ENCODE measurements at places on chromosomes 6 and 20.

DNA sequence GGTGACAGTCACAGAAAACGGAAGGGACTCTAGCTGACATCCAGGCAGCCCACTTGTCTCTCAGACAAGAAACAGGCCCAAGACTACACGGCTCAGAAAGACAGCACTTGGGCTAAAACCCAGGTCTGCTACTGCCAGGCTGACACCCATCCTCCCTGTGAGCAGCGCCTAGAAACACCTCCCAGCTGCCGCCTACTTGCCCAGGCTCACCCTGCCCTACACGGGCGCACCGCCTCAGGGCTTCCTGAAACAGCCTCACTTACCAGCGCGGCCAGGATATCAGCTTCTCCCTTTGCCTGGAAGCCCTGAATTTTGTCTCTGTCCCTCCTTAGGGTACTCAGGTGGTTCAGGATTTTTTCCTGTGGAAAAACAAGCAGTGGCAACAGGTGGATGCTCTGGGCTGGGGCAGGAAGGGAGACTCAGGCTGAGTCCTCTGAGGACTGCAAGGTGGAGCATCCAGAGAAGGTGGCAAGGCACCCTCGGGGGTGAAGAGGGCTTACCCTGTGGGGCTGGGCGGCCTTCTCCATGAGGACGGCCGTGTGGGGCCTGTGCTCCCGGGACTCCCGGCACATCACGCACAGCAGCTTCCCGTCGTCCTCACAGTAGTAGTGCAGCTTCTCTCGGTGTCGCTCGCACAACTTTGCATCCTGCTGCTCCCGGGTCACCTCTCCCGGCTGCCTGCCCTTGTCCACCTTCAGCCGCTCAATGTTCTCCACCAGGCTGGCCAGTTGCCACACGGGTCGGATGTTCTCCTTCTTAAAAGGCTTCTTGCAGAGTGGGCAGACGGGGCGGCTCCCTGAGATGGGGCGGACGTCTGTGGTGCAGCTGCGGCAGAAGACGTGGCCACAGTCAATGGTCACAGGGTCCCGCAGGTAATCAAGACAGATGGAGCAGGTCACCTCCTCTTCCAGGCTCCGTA is 14.8 kb downstream of the TRIM26 start:
- DNase-seq = no peak

DNA sequence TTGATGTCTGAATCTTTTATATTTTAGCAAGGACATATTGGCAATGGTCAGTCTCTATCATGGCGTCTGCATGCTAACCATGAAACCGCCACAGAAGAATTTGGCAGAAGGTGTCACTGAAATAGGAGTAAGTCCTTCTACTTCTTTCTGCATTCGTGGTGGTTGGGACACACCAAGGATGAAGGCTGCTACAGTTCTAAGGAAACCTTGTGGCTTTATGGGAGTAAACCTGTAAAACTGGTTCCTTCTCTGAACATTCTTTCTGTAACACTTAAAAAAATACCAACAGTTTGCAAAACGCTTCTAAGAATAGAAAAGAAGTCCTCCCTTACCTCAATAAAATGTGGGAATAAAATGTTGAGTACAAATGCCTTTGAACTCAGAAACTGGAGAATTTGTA is 195.3 kb downstream of the SLC24A3 start:
- no peak for DNase-seq

GRCh38 chr6:128111096-128111495 is 210.2 kb upstream of the THEMIS start:
- DNase-seq = no peak

DNA sequence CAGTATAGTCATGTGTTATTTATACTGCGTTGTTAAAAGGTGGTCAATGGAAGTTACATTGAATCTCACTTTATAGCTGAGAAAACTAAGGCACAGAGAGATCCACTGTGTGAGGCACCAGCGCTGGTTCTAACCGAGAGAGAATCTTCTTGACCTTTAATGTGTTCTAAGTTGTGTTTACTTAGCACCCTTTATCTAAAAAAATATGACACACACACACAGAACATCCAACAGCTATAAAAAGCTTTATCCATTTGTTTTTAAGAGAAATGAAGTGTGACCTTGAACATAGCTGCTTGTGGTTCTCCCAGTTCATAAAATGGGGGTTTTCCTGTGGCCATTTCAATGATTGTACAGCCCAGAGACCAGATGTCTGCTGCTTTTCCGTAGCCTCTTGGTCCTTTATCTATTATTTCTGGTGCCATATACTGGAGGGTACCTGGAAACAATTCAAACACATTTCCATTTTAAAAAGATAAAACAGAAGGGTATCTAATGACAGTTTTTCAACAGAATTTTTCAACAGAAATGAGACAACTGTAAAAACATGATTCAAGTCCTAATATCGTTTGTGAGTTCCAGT is 54.8 kb upstream of the MAP7 start:
- DNase-seq = no peak

- DNase-seq = no peak
Observed at GRCh38 chr6:143139239-143139784, 78.6 kb downstream of the AIG1 start.

GRCh38 chr20:23456409-23456808 is 3.7 kb upstream of the CST11 start:
- no peak for DNase-seq

DNA sequence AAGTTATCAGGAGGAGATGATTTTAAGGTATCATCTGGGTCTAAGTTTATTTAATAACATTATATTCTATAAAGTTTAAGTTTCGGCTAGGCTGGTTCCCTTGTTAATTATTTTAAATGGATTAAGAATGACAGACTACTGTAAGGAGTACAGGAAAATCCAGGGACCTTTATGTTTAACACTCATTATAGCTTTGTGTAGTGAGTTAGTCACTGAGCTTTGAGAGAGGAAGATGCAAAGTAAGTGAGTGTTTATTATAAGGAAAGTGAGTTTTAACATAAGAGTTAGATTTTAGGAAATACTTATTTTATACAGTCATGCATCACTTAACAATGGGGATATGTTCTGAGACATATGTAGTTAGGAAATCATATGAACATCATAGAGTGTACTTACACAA is 485.5 kb downstream of the MMUT start:
- no peak for DNase-seq

DNA sequence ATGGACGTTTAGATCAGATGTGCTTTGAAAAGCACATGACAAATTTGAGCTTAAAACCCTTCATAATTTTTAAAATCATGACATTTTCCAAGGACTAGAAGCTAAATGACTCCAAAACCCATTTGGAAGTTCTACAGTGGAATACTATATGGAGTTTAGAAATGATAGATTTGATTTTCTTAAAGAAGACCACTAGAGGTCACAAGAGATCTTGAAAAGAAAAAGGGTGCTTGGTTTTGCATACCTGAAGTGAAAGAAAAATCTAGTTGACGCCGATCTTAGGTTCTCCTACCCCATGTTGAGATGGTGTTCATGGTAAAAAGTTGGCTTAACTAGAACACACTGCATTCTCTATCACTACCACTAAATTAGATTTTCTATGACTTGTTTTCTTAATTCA is 31.5 kb downstream of the CFAP61 start:
- DNase-seq = no peak

DNA sequence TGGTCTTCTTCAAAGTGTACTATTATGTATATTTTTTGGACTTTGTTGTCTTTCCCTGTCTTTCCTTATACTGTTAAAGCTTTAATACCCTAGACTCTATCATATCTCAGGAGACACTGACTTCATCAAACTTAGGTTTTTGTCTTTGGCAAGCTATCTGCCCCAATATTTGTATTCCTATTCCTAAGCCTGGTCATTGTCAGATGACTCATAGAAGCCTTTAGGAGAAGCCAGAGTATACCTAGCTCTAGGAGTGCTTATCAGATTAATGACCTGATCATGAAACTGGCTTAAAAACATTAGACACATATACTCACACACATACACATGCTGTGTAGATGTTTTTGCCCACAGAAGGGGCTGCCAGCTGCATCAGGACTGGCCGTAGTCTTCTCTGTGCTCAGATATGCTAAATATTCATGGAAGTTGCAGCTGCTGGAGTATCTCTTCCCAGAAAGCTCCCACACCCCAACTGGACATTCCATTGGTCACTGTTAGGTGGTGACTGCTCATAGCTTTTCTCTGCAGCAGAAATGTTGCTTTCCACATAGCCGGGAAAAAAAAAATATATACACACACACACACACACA is 102.0 kb downstream of the ANKS1A start:
- DNase-seq = no peak

DNA sequence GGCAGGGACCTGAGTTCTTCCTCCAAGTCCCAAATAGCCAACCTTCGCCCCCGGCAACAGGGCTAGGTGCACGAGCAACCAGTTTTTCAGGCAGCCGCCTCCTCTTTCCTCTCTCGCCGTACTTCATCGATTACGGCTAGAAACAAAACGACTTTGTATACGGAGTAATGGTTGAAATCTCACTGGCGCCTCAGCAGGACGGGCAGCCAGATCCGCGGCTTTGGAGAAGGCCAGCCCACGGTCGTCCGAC is 333 bp upstream of the SMIM13 start:
- no peak for DNase-seq

DNA sequence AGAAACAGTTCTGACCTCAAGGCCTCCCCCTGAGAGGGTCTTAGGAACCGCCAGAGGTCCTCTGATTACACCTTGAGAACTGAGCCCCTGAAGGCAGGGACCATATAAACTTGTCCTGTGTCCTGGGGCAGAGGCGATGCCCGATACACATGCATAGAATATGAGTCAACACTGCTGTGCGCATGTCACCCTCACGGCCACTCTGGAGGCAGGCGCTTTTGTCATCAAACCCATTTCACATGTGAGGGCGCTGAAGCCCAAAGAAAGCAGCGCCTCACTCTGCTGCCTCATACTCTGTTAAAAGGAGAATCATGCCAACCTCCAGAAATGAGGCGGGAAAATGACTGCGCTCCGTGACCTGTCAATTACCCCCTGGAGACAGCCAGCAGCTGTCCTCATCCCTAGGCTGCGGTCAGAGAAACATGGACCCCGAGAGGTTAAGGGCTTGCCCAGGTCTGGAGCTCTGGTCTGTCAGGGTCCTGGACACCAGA is 158.3 kb downstream of the GRM4 start:
- DNase-seq = peak; percentile 59

DNA sequence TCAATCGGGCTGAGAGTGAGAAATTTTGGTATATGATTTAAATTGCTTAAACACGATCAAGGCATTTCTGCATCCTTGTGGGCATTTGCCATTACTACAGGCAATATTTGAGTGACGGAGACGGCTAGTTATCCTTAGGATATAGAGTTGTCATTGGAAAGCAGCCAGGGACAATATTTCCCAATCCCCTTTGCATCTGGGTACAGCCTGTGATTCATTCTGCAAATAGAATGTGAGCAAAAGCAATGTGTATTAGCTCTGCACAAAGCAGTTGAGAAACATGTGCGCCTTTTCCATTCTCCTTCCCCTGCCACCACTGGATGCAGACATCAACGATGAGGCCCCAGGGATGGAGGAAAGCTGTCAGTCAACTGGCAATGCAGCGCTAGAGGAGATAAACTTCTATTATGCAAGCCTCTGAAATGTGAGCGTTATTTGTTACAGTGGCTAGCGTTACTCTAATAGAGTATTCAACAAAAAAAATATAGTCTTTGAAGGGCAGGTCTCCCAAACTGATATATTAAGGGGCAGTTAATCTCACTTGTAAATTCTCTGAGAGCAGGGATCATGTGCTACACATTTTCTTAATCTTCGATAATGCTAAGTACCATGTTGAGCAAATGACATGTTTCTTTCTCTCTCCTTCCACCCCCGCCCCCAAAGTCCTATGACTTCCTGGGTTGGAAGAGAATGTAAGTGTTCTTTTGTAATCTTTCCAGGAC is 37.1 kb upstream of the NCOA3 start:
- peak; percentile 90 for DNase-seq

GRCh38 chr20:3559637-3560036 is 88.8 kb downstream of the ATRN start:
- DNase-seq = no peak

DNA sequence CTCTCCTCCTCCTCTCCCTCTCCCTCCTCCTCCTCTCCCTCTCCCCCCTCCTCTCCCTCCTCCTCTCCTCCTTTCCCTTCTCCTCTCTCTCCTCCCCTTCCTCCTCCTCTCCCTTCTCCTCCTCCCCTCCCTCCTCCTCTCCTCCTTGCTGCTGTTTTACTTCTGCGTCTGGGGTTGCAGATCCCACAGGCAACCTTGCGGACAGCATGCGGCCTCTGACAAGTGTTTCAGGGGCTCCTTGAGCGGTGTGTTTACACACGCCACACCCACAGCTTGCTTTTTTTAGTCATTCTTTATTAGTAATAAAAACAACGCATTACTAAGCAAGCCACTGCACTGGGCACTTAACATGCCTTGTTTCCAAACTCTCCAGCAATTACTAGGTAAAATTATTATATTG is 81.9 kb downstream of the TFAP2C start:
- no peak for DNase-seq

GRCh38 chr20:2295886-2296515 is at the start of gene TGM3:
Gene TGM3 (plus strand): TSS chr20:2296001. CDS start chr20:2296064, 63 bp downstream.
- no peak for DNase-seq

GRCh38 chr6:6892744-6893583 is 214.8 kb upstream of the RREB1 start:
- no peak for DNase-seq

- no peak for DNase-seq
Observed at GRCh38 chr6:144785056-144785455, 499.9 kb downstream of the UTRN start.

GRCh38 chr6:110421749-110422443 is 6.5 kb upstream of the DDO start:
- no peak for DNase-seq

DNA sequence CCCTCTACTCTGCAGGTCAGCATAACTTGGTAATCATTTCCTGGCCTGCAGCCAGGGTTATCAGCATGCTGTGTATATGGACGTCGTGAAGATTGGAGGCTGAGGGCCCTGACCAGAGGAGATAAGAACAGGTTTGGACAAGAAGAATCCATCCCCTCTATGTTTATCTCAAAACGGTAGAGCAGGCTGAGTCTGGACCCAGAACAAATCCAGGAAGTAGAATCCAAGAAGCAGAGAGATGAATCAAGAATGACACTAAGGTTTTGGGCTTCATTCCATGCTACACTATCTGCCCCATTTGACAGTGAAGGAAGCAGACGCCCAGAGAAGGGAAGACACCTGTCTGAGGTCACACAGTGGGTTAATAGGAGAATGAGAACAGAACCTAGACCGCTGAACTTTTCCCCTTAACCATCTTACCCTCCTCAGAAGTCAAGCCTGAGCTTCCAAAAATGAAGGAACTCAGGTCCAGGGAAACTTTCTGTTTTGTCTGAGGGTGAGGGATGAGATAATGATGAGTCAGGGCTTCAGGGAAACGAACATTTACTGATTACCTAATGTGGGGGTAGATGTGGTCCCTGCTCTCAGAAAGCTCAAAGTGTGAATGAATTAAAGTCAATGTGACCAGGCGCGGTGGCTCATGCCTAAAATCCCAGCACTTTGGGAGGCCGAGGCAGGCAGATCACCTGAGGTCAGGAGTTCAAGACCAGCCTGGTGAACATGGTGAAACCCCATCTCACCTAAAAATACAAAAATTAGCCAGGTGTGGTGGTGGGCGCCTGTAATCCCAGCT is 9.4 kb upstream of the COMMD7 start:
- DNase-seq = no peak

GRCh38 chr20:51331481-51331880 is 211.0 kb downstream of the NFATC2 start:
- no peak for DNase-seq

DNA sequence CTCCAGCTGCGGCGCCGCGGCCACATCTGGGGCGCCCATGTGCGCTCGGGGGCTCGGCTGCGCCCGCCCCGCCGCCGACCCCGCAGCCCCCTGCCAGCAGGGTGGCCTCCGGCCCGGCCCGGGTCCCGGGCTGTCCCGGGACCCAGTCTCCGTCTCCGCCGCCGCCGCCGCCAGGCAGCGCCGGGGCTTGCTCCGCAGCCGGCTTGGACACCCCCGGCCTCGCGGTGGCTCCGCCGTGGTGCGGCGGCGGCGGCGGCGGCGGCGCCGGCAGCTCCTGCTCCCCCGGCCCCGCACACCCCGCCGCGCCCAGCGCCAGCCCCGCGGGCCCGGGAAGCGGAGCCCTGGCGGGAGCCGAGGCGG is 219 bp downstream of the ISM1 start:
- no peak for DNase-seq

All from coronary artery (tissue), 2 donors.